NCI-H226 (cell line): ENCODE measurements at places on chromosomes 2 and 18.

GRCh38 chr2:12227941-12228608 lies 481.6 kb downstream of the LPIN1 start:
- DNase-seq: no peak

- no peak for DNase-seq
Measured at GRCh38 chr18:10401930-10402329, 52.5 kb upstream of the APCDD1 start.

GRCh38 chr2:66324909-66325528 lies 109.9 kb upstream of the MEIS1 start:
- no peak for DNase-seq

GRCh38 chr2:191486584-191487320 lies 191.2 kb upstream of the NABP1 start:
- peak; percentile 97 for DNase-seq

DNA sequence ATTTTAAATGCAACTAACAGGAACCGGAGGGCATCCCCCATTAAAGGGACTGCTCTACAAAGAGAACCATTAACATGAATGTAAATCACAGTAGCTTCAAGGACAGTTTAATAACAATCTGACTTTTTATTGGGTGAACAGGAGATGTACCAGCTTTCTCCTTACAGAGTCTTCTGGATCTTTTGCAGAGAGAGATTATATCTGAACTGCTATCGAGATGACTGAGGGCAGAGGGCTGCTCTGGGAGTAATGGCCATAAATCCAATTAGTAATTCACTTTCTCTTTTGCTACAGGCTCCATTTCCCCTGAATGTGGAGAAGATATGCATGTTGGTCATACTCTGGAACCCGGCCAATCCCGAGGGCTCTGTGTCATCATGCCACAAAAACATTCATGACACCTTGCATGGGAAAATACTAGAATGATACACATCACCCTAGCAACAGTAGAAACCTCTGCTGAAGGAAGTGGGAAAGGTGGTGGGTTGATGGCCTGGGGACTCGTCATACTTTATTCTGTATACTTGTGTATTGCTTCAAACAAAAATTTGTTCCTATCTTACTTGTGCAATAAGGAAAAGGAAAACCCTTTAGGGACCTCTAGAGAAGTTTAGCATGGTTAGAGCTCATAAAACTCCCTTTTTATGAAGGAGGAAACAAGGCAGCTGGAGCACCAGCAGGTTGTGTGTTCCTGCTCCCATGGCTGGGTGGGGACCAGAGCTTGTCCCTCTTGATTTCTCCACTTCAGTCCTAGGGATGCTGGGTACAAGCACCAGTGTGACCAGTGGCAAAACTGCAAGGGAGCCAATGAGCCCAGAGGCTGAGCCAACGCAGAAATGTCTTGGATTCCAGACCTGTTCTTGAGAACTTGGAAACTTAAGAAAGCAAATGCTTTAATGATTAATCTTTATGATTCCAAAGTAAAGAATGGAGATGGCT lies 26.0 kb downstream of the CTAGE1 start:
- peak; percentile 85 for DNase-seq
